ENCODE measurements at places on chromosomes 3 and 15.

DNA sequence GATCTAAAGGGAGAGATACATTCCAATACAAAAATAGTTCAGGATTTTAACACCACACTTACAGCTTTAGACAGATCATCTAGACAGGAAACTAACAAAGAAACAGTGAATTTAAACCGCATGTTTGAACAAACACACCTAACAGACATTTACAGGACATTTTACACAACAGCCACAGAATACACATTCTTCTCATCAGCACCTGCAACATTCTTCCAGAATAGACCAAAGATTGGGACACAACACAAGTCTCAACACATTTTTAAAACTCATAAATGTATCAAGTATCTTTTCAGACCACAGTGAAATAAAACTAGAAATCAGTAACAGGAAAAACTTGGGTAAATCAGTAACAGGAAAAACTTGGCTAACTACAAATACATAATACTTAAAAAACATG, 256.3 kb downstream of the MCTP2 start:
- DNase-seq = no peak

- DNase-seq = no peak
These were observed 17.0 kb downstream of the NISCH start for GRCh38 chr3:52472239-52473000.

- DNase-seq = no peak
These were observed 96.9 kb upstream of the ATP2B2 start for GRCh38 chr3:10602271-10602670.

- DNase-seq = no peak
These were observed 35.8 kb upstream of the CTDSPL start for GRCh38 chr3:37825744-37826400.

GRCh38 chr3:9224490-9224889, 25.0 kb downstream of the SRGAP3 start:
- no peak for DNase-seq

DNA sequence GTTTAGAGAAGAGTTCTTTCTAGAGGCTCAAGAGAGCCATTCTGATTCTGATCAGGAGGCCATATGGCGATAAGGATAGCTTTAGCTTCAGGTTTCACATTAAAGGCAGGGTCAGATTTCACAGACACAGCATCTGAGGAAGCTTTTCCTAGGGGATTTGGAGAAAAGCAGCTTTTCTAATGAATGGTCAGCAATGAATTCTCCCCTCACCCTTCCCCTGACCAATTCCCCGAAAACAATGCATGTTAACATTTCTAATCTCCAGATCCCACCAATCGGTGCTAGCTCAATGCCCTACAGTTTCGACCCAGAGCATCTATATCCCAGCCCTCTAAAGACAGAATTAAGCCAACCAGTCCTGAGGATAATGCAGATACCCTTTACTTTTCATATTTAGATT, 9.8 kb downstream of the AGBL1 start:
- no peak for DNase-seq

DNA sequence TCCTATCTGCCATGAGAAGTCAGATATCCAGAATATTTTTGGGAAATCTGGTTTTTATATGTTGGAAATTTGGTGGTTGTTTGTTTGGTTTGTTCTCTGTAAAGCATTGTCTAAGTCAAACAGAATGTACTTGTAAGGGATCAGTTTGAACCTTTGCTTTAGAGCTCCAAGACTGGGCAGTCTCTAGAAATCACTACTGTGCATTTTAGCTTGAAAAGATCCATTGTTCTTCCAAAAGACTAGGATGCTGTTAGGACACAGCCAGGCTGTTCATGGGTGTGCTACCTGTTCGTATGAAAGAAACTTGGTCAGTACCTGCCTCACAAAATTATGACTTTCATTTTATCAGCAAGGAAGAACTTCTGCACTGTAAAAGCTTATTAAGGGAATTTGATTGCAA, 182.6 kb downstream of the WDR72 start:
- DNase-seq = no peak
